Natural killer cell treated with Interleukin-12 subunit alpha and Interleukin-12 subunit beta and Interleukin-15 and Interleukin-18, amount 100 ng/mL, for 72 hours (primary cell): ENCODE measurements at places on chromosomes 4 and X. TPM values are rescaled to one million over a fixed set of nuclear protein-coding genes. Genes with fewer than 3 reads are reported as not detected.

The SOX3 gene
- not detected for total RNA-seq

DNA sequence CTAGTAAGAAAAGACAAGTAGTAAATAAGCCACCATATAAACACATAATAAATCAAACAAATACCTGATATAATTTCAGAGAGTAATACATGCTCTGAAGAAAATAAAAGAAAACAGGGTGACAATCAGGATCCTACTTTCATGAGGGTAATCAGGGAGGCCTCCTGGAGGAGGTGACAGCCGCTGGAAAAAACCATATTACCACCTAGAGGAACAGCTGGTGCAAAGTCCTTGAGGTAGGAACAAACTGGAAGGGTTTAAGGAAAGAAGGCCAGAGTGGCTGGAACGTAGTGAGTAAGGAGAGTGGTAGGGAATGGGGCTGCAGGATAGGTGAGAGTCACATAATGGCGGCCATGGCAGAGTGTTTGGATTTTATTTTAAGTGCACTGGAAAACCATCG is 19.1 kb upstream of the PLAC1 start:
- no peak for DNase-seq

GRCh38 chr4:129994715-129995114 is 898.8 kb downstream of the C4orf33 start:
- DNase-seq: no peak

GRCh38 chr4:1043162-1043561 is 31.7 kb downstream of the FGFRL1 start:
- DNase-seq: no peak

The MAGEE2 gene
- not detected for total RNA-seq

GRCh38 chrX:115609621-115610020 is 48.6 kb downstream of the PLS3 start:
- DNase-seq: no peak

- DNase-seq: no peak
Observed at GRCh38 chrX:21373637-21374162, 518 bp upstream of the CNKSR2 start.
